ENCODE measurements at places on chromosomes 6 and 20.

DNA sequence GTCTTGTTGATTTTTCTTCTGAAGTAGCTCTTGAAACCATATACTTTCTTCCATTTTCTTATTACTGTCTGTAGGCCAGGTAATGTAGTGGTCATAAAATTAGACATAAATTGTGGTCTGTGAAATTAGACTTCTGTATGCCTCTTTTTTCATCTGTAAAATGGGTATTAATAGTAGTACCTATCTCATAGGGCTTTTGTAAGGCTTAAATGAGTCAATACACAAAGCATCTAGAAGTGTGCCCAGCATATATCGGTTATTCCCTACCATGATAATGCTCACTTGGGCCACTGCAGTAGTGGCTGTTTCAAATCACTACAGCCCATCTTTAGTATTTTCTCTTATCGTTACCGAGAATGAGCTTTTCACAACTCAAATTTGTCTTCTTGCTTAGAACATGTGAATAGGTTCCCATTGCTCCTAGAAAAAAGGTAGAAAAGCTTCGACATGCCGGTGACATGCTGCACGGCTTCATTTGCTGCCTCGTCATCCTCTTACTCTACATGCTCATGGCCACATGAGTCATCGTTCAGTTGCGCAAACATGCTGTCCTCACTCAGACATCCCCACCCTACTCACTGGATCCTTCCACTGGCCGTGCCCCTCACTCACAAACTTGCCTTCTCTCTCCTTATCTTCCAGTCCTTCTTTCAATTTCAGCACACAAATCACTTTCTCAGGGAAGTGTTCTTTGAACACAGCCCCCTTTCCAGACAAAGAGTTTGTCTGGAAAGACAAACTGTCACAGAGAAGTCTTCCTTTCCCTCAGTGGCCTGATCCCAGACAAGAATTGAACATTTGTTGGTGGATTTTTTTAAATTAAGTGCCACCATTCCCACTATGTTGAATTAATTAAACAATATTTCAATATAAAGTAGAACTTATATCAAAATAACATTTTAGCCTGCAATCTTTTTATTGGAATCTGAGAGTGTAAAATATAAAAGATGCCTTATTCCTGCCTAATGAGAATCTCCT is 32.2 kb upstream of the ERVFRD-1 start:
- DNase-seq, result peak; percentile 87

GRCh38 chr6:148112851-148113319 is 229.8 kb upstream of the SASH1 start:
- DNase-seq, result no peak

DNA sequence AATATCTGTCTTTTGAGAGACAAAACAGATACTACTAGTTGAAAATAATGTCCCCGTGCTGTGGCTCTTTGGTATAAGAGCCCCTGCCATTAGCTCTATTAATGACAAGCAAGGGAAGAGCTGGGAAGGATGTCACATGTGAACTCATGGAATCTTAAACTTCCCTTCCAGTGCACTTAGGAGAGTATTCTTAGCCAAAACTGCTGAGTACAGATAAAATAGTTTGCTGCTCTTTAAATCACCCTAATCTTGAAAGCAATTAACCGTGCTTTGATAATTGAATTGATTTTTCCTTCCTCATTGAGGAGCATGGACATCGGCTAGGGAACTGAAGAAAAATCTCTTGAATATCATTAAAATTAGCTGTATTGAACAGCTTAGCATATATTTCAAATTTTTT is 91.7 kb downstream of the SLC35B3 start:
- DNase-seq, result no peak

GRCh38 chr6:69719602-69720193 is 77.1 kb downstream of the LMBRD1 start:
- DNase-seq, result peak; percentile 66

DNA sequence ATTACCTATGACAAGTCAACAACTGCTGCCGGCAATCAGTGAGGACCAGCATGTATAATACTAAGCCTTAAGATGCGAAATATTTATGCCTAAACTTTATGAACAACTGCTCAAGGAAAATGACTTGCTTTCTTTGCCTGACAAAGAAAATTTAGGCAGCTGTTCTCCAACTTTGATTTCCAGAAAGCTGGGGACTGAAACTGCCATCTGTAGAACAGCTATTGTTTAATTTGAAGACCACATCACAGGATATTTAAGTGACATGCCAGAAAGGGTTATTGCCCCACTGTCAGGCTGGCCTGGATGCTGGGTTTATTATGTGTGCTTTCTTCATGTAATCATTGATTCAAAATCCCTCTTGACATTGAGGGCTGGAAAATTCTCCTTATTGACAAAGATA is 153.9 kb upstream of the ENPP5 start:
- no peak for DNase-seq

- no peak for DNase-seq
These were observed 787 bp upstream of the CARMIL1 start for GRCh38 chr6:25278261-25278913.

GRCh38 chr6:110683241-110683640 is 132.0 kb downstream of the CDK19 start:
- DNase-seq, result no peak

GRCh38 chr6:10763006-10763405 is 15.4 kb downstream of the TMEM14B start:
- no peak for DNase-seq

DNA sequence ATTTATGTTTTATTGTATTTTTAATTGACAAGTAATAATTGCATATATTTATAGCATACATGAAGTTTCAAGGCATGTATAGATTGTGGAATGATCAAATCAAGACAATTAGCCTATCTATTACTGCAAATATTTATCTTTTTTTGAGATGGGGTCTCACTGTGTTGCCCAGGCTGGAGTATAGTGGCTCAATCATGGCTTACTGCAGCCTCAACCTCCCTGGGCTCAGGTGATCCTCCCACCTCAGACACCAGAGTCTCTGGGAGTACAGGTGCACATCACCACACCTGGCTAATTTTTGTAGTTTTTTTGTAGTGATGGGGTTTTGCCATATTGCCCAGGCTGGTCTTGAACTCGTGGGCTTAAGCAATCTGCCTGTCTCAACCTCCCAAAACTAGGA is 16.2 kb upstream of the FUCA2 start:
- no peak for DNase-seq

- DNase-seq, result peak; percentile 66
These were observed 48.9 kb upstream of the RALGAPA2 start for GRCh38 chr20:20761301-20761700.

DNA sequence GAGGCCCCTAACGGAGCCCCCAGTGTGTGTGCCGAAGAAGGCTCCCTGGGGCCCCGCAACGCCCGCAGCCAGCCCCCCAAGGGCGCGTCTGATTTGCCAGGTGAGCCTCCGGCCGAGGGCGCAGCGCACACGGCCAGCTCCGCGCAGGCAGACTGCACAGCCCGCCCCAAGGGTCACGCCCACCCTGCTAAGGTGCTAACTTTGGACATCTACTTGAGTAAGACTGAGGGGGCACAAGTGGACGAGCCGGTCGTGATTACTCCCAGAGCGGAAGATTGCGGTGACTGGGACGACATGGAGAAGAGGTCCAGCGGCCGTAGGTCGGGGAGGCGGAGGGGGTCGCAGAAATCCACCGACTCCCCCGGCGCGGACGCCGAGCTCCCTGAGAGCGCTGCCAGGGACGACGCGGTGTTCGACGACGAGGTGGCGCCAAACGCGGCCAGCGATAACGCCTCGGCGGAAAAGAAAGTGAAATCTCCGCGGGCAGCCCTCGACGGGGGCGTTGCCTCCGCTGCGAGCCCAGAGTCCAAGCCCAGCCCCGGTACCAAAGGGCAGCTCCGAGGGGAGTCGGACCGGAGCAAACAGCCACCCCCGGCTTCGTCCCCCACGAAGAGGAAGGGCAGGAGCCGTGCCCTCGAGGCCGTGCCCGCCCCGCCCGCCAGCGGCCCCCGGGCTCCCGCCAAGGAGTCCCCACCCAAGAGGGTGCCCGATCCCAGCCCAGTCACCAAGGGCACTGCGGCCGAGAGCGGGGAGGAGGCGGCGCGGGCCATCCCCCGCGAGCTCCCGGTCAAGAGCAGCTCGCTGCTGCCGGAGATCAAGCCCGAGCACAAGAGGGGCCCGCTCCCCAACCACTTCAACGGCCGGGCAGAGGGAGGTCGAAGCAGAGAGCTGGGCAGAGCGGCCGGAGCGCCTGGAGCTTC is 117.0 kb downstream of the RTN4IP1 start:
- peak; percentile 52 for DNase-seq

- DNase-seq, result peak; percentile 60
These were observed 12.1 kb downstream of the TFAP2A start for GRCh38 chr6:10402648-10403311.

- DNase-seq, result no peak
These were observed 14.8 kb downstream of the TRIM31 start for GRCh38 chr6:30097902-30098768.
